Lung (tissue), 17 donors: ENCODE measurements at places on chromosomes 4 and X. TPM values are rescaled to one million over a fixed set of nuclear protein-coding genes. Genes with fewer than 3 reads are reported as not detected.
A peak's percentile ranks its signal among the peaks of the same experiment; 100 is the strongest.

DNA sequence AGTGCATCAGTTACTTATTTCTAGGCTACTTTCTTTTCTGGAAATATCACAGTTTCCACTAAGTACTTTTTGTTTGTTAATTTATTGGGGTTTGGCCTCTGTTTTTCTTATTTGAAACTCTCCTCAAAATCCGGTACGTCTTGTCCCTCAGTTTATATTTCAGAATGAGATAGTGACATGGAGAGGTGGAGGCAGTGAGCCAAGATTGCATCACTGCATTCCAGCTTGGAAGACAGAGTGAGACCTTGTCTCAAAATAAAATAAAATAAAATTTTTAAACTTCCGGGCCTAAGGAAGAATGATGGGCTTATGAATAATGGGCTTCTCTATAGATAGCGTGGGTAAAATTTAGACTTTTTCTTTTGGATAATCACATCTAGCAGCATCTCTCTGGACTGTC lies 567.8 kb downstream of the TRIML1 start:
- no peak overlapping the region for H3K27ac ChIP-seq
- no peak overlapping the region for H3K4me3 ChIP-seq
- no peaks in the 10 kb centered on the region for H3K4me1 ChIP-seq

DNA sequence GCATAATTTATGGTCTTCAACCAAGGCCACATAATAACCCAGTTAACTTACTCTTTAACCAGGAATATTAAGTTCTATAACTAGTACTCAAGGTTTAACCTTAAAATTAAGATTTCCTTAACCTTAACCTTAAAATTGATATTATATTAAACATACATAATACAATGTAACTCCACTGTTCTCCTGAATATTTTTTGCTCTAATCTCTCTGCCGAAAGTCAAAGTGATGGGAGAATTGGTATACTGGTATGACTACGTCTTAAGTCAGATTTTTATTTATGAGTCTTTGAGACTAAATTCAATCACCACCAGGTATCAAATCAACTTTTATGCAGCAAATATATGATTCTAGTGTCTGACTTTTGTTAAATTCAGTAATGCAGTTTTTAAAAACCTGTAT lies 22.8 kb downstream of the EREG start:
- no peaks in the 10 kb centered on the region for H3K36me3 ChIP-seq
- no peak overlapping the region for H3K27ac ChIP-seq
- H3K4me1 ChIP-seq = no peaks in the 10 kb centered on the region
- H3K4me3 ChIP-seq = no peak overlapping the region

The PF4V1 gene
- total RNA-seq = not detected

The PAGE5 gene
- not detected for total RNA-seq

The TCEAL9 gene
- 62.1 TPM for total RNA-seq

The ZFP92 gene
- total RNA-seq = 3.6 TPM

DNA sequence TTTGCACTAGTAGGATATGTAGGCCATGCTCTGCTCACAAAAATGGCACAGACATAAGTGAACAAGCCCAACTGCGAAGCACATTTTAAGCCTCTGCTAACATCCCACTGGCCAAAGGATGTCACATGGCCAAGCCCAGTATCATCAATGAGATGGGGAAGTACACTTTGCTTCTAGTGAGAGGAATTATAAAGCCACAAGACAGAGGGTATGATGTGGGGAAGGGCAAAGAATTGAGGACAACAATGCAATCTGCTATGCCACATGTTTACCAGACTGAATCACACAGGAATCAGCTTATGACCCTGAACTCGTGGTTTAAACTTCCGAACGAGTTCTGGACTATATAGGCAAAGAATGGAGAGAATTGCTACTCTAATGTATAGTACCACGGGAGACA lies 39.1 kb downstream of the SUPT20HL1 start:
- peaks cover 3% of the 10 kb centered on the region for H3K4me1 ChIP-seq
- H3K27me3 ChIP-seq = peaks cover 15% of the 10 kb centered on the region
- no peak for DNase-seq
- H3K36me3 ChIP-seq = no peaks in the 10 kb centered on the region
- no peak overlapping the region for H3K4me3 ChIP-seq

DNA sequence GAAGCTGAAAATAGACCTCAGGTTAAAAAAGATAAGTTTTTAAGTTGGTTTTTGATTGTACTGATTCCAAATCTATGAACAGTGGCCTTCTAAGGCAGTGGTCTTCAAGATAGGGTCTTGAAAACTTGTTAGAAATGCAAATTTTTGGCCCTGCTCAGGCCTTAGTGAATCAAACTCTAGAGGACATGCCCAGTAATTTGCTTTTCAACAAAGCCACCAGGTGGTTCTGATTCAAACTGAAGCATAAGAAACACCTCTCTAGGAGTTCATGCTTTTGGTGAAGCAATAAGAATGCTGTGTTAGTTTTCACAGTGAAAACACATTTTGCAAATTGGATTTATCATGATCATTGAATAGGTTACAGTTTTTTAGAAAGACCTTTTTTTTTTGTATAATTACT lies 1849.4 kb upstream of the AGA start:
- no peak overlapping the region for H3K27ac ChIP-seq
- H3K4me1 ChIP-seq = no peaks in the 10 kb centered on the region
- H3K27me3 ChIP-seq = no peaks in the 10 kb centered on the region
- H3K4me3 ChIP-seq = no peak overlapping the region
- DNase-seq = no peak

DNA sequence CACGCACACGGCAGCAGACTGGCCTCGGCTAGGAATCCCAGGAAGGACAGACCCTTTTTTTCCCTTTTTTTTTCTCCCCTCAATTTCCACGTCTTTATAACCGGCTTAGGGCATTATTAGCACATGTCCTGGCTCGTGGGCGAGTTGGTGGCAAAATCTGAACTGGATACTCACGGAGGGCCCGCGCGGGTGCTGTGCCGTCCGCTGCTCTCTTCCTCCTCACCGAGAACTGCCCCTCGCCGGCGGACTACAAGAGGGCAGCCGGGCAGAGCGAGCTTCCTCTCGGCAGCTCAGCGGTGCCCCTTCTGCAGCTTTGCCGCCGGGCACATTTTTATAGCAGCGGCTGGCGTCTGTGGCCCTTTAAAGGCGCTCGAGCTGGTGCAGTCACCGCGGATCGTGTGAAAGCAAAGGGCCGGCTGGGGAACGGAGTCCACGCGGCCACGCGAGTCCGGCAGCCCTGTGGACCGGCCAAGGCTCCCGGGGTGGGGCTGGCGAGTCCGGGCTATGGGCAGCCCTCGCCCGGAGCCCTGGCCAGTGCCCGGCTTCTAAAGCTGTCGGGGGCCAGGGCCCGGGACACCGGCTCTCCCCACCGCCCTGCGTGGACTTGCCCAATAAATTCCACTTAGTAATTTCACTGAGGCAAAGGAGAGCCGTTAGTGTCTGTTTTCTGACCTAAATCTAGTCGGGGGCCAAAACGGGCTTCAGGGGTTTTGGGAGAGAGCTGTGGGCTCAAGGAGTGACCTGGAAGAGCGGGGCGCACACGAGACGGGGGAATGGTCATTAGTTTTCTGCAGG lies 1.3 kb upstream of the CITED1 start:
- H3K27ac ChIP-seq = no peak overlapping the region
- peaks cover 70% of the 10 kb centered on the region for H3K27me3 ChIP-seq
- DNase-seq = peak; percentile 74
- peaks cover 4% of the 10 kb centered on the region for H3K4me1 ChIP-seq

DNA sequence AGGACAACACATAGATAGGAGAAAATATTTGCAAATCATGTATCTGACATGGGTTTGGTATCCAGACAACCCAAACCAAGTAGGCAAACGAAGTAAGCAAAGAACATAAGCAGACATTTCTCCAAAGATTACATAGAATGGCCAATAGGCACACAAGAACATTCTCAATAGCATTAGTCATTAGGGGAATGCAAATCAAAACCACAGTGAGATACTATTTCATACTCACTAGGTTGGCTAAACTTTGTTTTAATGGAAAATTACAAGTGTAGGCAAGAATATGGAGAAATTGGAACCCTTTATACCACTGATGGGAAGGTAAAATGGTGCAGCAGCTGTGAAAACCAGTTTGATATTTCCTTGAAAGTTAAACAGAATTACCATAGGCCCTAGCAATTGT lies 74.7 kb downstream of the CHRNA9 start:
- no peak overlapping the region for H3K27ac ChIP-seq
- no peaks in the 10 kb centered on the region for H3K36me3 ChIP-seq
- no peak for DNase-seq
- H3K27me3 ChIP-seq = no peaks in the 10 kb centered on the region
- no peaks in the 10 kb centered on the region for H3K4me1 ChIP-seq
